Cortex of kidney (tissue), 1 donor: ENCODE measurements at places on chromosomes 3 and 15.

DNA sequence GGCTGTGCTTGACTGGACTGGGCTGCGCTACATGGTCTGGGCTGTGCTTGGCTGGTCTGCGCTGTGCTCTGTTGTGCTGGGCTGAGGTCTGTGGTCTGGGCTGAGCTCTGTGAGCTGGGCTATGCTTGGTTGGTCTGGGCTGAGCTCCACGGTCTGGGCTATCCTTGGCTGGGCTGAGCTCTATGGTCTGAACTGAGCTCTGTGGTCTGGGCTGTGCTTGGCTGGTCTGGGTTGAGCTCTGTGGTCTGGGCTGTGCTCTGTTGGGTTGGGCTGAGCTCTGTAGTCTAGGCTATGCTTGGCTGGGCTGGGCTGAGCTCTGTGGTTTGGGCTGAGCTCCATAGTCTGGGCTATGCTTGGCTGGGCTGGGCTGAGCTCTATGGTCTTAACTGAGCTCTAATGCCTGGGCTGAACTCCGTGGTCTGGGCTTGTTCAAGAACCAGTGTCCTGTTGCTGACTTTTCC lies 92.0 kb downstream of the PLXNA1 start:
- DNase-seq: no peak

DNA sequence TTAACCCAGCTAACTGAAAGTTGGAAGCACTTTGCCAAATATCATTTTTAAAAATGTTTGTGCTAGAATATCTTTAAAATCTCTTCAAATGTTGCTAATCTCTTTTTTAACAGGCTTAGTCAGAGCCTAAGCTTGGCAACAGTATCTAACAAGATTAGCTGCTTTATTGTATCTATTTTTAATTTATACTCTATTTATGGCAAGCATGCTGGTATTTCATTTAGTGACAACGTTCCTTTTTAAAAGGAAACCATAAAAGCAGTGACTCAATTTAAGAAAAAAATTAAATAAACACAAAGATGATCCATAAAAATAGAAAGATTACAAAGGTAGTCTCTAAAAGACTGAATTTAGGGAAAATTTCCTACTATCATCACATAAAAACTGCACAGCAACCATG lies 40.5 kb downstream of the SLC12A6 start:
- no peak for DNase-seq

GRCh38 chr3:150699068-150699639 lies 4.6 kb downstream of the ERICH6 start:
- DNase-seq: no peak

DNA sequence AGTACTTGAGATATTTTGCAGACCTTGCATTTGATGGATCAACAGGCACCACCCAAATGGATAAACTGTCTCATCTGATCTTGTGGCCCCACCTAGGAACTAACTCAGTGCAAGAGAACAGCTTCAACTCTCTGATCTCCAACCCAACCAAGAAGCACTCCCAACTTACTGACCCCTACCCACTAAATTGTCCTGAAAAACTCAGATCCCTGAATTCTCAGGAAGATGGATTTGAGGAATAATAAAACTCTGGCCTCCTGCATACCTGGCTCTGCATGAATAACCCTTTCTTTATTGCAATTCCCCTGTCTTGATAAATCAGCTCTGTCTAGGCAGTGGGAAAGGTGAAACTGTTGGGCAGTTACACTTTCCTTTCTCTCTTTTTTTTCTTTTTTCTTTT lies 247.9 kb downstream of the ZPLD1 start:
- DNase-seq: no peak

GRCh38 chr15:35440265-35440664 lies 105.7 kb downstream of the DPH6 start:
- DNase-seq: no peak

GRCh38 chr3:110494728-110495127 lies 576.9 kb upstream of the NECTIN3 start:
- DNase-seq: no peak

- DNase-seq: no peak
Measured at GRCh38 chr3:69761896-69762767, 22.9 kb downstream of the MITF start.

- no peak for DNase-seq
Measured at GRCh38 chr15:101457696-101458095, 31.8 kb downstream of the PCSK6 start.

DNA sequence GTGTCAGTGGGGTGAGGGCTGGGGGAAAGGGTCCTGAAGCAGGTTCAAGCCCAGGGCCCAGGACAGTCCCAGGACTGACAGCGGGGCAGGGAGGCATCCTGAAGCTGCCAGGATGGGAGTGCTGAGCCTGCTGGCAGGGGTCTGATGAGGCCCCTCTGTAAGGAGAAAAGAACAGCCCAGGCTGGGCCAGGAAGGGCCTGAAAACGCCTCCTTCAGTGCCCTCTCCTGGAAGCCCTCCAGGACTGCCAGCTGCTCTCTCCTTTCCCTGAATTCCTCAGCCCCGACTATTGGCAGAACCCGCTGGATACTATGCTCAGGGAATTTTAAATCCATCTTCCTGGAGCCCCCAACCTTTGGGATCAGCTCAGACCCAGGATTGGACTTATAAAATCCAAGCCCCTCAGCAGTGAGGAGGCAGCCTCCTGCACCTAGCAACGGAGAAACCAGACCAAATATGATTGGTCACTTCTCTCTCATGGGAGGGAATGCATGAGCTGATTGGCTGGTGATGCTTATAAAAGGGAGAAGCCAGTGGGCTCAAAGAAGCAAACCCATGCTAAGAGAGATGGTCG lies 203.5 kb upstream of the LINGO1 start:
- no peak for DNase-seq

- no peak for DNase-seq
Measured at GRCh38 chr15:65028338-65028737, 1.1 kb downstream of the MTFMT start.

GRCh38 chr3:56836276-56837163 lies 34.8 kb upstream of the ARHGEF3 start:
- DNase-seq: no peak

- DNase-seq: no peak
Measured at GRCh38 chr3:14929310-14930074, 17.9 kb upstream of the NR2C2 start.

GRCh38 chr3:13480340-13481318 lies 523 bp downstream of the HDAC11 start:
- no peak for DNase-seq

- DNase-seq: no peak
Measured at GRCh38 chr15:58839485-58839884, 68.4 kb downstream of the MINDY2 start.

- DNase-seq: no peak
Measured at GRCh38 chr15:67174864-67175573, 79.4 kb downstream of the AAGAB start.

GRCh38 chr15:45612790-45613415 lies 21.9 kb upstream of the SQOR start:
- no peak for DNase-seq

- no peak for DNase-seq
Measured at GRCh38 chr3:76370749-76371520, 585.6 kb upstream of the ZNF717 start.

DNA sequence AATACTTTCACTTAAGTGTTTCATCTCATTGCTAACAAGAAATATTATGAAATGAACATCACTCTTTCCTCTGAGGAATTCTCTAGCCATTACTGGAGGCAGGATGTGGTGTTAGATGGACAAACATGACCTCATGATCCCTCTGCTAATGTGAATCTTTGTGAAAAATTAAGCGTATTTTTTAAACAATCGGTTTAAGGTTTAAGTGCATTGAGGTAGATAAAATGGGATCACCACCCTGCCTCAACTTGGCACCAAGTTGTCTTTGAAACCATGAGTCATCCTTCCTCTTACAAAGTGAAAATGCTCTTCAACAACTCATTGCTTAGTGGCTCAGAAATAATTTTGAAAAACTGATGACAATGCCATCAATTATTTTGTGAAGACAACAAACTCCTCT lies 76.0 kb upstream of the DCBLD2 start:
- no peak for DNase-seq

- DNase-seq: no peak
Measured at GRCh38 chr3:71784914-71785531, at the start of gene PROK2. Gene PROK2 (minus strand): TSS chr3:71785148. CDS start chr3:71785052, 96 bp downstream.

DNA sequence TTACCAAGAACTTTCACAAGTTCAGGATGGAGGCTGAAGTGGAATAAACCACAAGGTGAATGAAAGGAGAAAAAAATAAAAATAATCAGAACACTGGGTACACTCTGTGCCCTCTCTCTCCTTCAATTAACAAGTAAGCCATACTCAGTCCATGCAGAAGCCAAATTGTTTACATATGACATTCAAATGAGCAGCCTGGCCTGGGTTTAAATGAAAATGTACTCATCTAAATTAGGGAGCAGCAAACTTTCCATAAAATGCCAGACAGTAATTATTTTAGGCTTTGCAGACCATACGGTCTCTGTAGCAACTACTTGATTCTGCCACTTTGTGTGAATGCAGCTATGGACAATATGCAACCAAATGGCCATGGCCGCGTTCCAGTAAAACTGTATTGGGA lies 376.6 kb downstream of the MAGI1 start:
- DNase-seq: no peak

- DNase-seq: no peak
Measured at GRCh38 chr15:72117486-72118016, 399 bp downstream of the MYO9A start.

DNA sequence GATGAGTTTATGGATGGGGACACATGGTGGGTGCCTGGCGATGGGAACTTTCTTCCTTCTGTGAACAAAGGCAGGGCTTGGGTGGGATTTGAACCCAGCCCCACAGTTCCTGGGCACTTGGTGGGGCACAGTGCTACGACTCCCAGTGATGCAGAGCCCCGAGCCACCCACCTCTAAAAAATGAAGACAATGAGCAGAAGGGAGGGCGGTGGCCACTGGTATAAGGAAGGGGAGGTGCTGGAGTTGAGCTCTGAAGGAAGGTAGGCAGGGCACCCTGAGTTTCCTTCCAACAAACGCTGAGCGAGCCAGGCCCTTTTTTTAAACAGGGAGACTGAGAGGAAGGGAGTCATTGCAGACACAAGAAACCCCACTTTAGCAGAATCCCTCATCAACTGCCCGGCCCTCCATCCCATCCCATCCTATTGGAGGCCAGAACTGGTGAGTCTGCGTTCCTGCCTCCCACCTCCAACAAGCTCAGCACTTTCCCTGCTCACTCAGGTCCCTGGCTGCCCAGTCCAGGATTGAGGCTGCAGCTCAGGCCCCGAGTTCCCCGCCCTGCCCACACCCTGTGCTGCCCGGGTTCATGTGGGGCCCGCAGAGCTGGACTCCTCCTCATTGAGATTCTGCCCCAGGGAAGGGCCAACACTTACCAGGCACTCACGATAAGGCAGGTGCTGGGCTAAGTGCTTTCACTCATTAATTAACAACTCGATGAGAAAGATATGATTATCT lies 57.3 kb downstream of the LINGO1 start:
- DNase-seq: no peak

DNA sequence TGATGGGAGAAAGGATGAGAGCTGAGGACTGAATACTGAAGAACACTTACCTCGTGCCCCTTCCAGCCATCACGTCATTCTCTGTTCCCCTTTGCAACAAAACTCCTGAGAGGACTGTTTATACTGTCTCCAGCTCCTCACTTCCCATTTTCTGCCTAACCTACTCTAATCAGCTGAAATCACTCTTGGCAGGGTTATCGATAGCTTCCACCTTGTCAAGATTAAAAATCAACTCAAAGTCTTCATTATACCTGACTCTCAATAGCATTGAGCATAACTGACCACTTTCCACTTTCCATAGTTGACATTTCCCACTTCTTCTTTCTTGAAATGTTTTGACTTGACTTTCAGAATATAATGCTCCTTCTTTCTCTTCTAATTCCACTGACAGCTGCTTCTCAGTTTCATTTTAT lies 4.3 kb downstream of the BTBD1 start:
- no peak for DNase-seq

DNA sequence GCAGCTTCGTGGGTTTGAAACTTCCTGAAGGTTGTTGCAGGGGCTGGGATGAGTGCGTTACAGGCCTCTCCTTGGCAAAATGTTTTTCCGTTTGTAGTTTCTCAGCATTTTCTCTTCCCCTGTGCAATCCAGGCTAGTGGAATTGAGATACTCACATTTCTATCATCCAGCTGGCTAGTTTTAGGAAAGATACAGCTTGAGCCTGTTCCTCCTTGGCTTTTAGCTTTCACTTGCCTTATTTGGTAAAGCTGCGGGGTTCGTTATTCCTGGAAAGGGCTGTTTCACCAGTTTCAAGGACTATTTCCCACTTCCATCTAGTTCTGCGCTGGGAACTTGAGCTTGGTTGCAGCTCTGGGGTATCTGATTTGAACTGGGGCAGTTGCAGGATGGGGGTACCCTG lies 90.3 kb downstream of the ITPR1 start:
- no peak for DNase-seq

DNA sequence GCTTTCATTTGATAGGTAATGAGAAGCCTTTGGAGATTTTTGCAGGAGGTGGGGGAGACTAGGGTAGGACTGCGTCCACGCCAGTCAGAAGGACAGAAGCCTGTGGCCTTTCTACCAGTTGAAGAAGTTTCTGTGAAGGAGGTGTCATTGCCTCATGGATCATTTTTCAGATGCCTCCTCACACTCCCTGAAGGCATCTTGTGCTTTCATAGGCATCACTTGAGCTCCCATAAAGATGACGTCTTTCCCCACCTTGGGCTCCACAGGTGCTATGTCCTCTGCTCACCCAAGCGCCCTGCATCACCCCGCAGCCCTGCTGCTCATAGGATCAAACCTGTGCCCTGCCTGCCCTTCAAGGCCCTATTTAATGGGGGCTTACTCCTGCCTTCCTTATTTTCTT lies 7.5 kb upstream of the ITGA11 start:
- DNase-seq: no peak

GRCh38 chr15:29333261-29333660 lies 63.6 kb upstream of the NSMCE3 start:
- no peak for DNase-seq

- no peak for DNase-seq
Measured at GRCh38 chr3:128376516-128376915, 90.2 kb downstream of the DNAJB8 start.

DNA sequence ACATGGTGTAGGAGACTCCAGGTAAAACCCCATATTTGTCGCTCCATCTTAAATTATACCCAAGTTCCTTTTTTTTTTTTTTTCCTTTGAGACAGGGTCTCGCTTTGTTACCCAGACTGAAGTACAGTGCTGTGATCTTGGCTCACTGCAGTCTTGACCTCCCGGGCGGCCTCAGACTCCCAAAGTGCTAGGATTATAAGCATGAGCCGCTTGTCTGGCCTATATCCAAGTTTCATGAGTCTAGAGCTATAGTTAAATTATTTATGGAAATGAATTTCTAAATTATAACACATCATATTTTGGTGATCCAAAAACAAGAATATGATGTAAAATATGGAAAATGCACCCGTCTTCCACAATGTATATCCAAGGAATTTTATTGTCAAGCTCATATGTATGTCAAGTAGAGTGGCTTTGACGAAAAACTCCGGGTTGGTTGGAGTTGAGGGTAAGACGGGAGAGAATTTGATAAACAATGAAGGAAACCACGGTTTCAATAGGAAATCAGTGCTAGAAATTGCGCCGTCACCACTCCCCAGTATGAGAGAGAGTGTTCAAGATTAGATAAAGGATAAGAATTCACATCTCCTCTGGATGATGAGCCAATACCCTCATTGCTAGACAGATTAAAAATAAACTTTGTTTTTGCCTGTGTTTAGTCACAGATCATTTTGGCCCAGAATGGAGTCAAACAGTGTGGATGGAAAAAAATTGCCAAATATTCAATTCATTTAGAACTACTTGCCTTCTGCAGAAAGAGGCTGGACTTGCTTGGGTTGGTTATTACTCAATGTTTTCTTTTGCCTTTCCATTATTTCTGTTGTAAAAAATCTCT lies 209.2 kb upstream of the NR2F2 start:
- DNase-seq: no peak
